ENCODE measurements at places on chromosomes 4 and X.

- no peak for DNase-seq
Observed at GRCh38 chr4:105624530-105624929, 72.1 kb downstream of the ARHGEF38 start.

DNA sequence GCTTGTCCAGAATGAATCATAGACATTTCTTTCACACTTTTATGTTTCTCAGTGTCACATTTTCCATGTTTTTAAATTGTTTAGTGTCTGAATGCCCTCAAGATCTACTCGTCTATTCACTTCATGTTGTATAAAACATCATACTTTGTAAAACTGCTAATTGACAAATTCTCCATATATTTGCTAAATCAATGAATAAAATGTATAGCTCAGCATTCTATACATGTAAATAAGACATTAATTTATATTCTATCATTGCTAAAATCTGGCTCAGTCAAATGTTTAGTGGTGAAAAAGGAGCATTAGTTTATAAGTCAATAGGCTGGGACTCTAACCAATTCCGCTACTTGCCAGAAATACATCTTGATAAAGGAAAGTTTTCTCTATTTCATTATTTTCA, 379.6 kb downstream of the NAF1 start:
- DNase-seq, result no peak

GRCh38 chr4:123378794-123379193, 17.8 kb upstream of the SPRY1 start:
- no peak for DNase-seq

GRCh38 chrX:42832764-42833549, 55.0 kb upstream of the PPP1R2C start:
- DNase-seq, result no peak

DNA sequence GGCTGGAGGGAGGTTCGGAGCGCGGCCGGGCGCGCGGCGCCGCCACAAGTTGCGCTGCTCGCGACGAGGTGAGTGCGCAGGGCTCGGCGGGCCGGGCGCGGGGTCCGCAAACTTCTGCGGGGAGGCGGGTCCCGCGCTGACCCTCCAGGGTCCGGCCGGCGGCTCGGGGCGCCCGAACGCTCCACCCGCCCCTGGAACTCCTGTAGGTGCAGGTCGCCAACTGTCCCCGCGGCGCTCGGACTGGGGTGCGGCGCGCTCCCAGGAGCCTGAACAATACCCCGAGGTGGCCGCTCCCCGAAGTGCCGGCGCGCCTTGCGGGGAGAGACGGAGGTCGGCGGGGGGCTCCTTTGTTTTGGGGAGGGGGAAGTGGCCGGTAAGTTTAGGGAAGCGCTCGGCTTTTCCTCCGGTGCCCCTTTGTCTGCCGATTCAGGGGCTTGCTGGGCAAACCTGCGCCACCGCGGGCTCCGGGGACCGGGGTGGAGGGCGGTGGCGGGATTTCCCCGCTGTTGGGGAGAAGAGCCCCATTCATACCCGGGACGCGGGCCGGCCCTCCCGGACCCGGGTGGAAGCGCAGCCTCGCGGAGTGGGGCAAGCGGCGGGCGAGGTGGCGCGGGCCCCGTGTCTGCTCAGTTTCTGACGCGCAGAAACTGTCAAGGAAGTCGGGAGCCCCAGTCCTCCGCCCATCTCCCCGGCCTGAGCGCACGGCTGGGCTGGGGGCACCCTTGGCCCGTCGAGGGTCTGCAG, 694 bp downstream of the TBL1X start:
- DNase-seq, result no peak

Data from dermis blood vessel endothelial cell (primary cell).